ENCODE measurements at places on chromosomes 6 and 20. TPM values are rescaled to one million over a fixed set of nuclear protein-coding genes. Genes with fewer than 3 reads are reported as not detected.

- DNase-seq: no peak
Observed at GRCh38 chr6:24274441-24275083, 83.3 kb downstream of the DCDC2 start.

GRCh38 chr6:97401533-97401932, 118.5 kb upstream of the MMS22L start:
- DNase-seq: no peak

DNA sequence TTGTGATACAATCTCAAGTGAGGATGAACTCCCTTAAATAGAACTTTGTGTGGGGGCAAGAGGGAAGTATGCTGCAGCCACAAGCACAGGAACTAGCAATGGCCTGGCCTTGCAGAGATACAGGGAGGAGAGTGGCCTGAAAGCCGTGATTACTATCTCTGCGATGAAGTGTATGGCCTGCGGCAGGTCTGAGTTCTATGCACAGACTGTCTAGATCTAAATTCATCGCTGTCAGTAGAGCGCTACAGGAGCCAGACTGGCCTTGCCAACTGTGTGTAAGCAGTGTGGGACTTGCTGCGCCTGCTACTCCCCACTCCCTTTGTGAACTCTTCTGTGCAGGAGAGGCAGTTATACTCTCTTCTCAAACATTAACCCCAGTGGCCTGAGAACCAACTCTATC, 997.0 kb downstream of the GRIK2 start:
- no peak for DNase-seq

The TGM3 gene
- polyA plus RNA-seq: not detected

- DNase-seq: no peak
Observed at GRCh38 chr6:443621-444159, 52.1 kb downstream of the IRF4 start.

The ANKRD66 gene
- not detected for polyA plus RNA-seq

The RCAN2 gene
- 0.21 TPM for polyA plus RNA-seq

The SLC16A10 gene
- polyA plus RNA-seq: 7.7 TPM

The C6orf132 gene
- polyA plus RNA-seq: not detected

The GFOD1 gene
- polyA plus RNA-seq: not detected

The TNXB gene
- not detected for polyA plus RNA-seq

DNA sequence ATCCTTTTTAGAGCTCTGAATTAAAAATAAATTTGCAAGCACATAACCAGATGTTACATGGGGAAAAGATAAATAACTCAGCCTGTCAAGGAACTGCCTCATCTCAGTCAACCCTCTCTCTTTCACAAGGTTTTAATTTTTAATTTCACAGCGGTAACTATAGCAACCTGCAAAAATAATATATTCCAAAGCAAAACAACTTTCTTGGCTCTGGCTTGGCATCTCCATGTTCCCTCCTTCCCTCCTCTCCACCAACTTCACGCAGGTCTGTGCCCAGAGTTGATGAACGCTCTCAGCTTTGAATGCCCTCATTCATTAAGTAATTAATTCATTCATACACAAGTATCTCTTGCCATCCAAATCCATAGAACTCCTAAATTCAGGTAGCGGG, 32.5 kb upstream of the SIRPA start:
- no peak for DNase-seq

The METTL24 gene
- 0.69 TPM for polyA plus RNA-seq

GRCh38 chr20:9329355-9330101, 184.9 kb upstream of the LAMP5 start:
- DNase-seq: no peak

- DNase-seq: no peak
Observed at GRCh38 chr20:63457737-63458136, 14.7 kb downstream of the KCNQ2 start.

- no peak for DNase-seq
Observed at GRCh38 chr6:113258771-113259170, 598.4 kb upstream of the MARCKS start.

The RPS6KA2 gene
- 1.1 TPM for polyA plus RNA-seq

The DLK2 gene
- 1.2 TPM for polyA plus RNA-seq

GRCh38 chr20:7850775-7851490, 89.3 kb downstream of the HAO1 start:
- DNase-seq: no peak

The AKAP7 gene
- 19.0 TPM for polyA plus RNA-seq

GRCh38 chr6:123089226-123089625, 93.2 kb downstream of the CLVS2 start:
- DNase-seq: no peak

DNA sequence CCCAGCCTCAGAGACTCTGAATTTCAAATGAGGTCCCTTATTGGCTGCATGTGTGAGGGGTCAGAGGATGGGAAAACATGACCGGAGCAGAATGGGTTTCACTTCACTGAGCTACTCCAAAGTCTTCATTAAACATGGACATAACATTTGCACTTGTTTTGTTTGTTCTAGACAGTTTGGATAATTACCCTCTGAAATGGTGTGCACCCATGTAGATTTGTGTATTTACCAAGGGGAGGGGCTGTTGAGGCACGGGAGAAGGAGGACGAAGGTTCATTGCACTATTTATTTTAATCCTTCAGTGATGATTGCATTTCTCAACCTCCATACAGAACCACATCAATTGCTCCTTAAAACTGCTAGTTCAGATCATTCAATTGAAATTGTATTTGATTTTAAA, 364.2 kb downstream of the TFAP2B start:
- DNase-seq: no peak

The TMEM217 gene
- 0.31 TPM for polyA plus RNA-seq

DNA sequence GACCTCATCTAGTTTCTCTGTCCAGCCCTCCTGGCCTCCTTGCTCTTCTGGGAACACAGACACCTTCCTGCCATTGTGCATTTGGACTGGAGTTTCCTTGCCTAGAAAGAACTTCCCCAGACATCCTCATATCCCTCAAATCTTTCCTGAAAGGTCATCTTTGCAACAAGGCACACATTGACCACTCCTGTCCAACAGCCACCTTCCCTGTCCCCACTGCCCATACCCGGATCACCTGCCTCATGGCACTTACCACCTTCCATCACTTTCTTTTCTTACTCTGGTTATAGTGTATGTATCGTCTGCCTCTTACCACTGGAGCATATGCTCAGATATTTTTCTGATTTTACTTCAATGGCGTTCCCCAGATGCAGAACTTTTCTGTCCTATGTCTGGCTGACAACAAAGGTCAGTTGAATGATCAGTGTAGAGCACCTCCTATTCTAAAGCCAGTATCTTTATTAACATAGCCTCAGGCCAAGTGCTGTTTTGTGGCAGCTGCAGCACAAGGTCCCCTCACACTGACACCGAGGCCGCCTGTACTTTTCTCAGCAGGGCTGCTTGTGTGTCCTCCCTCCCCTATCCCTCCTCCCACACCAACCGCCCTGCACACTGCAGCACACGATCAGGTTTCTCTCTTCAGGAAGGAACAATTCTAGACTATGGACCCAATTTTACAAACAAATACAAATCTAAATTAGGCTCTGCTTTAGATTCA, 4.1 kb downstream of the HLA-C start:
- DNase-seq: no peak

The SNAI1 gene
- 0.17 TPM for polyA plus RNA-seq

The FAM209B gene
- polyA plus RNA-seq: 0.58 TPM

DNA sequence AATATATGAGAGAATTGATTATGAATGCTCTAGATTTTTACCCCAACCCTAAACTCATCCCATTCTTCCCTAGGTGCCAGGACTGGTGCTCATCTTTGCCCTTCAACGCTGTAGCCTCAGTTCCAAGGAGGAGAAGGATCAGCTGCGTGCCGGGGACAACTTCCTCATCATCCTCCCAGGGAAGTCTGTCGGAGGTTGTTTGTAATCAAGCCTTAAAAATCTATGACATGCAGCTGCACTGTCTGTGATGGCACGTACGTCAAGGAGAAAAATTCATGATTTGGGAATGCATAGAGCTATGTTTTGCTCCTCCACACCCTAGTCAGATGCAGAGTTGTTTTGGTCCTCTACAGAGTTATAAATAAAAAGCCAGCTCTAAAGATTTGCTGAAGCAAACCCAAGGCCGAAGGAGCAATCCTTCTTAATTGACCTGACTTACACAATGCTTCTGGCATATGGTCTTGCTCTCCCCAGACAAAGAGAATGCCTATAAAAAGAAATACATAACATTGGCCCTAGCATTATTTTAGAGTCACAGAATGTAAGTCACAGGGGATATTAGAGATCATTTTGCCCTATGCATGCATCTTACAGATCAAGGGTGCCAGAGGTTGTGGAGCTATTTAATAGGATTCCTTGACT, 244.2 kb downstream of the HIVEP2 start:
- DNase-seq: no peak

GRCh38 chr6:123417535-123417934, 219.2 kb downstream of the TRDN start:
- no peak for DNase-seq

The SYNCRIP gene
- polyA plus RNA-seq: 52.1 TPM

DNA sequence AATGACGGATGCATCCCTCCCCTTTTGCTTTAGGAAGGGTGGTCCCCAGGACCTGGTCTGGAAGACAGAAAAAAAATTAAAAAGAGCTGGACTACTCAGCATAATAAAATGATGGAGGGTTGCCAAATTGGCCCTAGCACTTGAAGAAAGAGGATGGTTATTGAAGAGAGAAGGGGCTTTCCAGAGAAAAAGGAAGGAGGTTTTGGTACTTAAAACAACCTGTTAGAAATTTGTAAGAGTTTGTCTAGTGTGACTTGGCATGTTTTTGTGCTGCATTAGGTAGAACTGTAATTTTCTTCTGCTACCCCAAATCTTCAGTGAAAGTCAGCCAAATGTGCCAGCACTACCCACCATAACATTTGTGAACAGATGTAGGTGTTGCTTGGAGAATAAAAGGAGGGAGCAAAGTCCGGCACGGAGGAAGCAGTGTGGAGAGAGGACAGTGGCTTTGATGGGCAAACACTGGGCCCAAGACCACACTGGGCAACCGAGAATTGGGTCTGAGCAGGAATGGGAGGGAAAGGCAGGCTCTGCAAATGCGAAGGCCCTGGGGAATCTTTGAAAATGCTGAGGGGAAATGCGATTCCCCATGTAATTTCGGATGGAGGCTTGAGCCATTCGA, 160.9 kb downstream of the QRSL1 start:
- DNase-seq: no peak

The SPTLC3 gene
- polyA plus RNA-seq: 0.41 TPM

DNA sequence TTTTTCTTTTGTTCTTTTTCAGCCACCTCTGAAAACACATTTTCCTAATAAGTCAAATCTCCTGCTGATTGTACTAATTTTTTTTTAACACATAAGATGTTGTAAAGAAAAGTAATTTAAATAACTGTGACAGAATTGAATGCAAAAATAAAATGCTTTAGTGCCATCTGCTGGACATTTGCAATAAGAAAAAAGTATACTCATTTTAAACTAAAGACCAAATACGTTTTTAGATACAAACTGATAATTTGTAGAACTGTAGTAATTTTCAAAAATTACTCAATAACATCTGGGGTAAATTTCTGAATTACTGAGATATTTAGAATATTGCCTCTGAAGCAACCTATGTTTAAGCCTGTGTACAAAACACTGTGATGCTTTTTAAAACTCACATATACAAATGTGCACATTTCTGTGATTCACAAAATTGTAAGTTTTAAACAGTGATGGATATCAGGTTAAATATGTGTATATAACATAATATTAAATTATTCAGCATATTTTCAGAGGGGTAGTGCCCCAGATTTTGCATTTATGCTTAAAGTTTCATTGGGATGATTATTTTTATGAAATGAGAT, 198.7 kb downstream of the RIMS1 start:
- DNase-seq: no peak

- DNase-seq: no peak
Observed at GRCh38 chr20:24949756-24950127, 673 bp downstream of the CST7 start.

DNA sequence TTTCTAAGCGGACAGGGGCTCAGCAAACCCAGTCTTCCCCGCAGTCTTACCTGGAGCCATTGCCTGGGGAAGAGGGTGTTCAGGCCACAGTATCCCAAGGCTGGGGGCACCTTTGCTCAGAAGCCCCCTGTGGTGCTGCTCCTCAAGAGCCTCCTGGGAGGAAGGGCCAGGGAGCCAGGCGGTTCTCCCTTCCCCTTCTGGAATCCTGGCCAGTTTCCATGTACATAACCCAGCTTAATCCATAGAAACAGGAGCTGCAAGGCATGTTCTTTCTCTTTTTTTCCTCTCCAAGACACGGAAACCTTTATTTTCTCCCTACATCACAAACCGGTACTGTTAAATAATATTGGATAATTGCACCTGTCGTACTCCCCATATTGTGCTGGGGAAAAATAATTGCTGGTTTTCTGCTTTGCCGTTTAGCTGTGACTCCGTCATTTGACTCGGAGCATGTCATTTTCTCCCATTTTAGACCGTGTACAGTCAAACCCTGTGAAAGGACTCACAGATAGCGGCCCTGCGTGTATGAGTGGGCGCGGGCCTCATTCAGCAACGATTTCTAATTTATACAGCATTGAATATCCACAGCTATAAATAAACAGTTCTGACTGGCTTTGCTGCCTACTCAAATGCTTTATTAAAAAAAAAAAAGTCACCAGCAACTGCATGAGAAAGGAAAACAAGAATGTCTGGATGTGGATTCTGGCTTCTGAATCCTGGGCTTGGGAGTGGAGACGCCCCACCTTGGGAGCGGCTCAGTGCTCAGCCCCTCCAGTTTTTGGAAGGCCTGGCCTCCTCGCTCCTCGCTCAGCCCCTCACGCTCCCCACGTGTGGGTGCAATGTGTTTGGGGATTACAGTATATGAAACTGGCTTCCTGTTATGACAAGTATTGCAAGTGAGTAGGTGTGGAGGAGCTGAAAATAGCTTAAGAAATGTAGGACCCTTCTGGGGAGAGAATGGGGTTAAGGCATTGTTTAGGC, 67.3 kb downstream of the ADTRP start:
- no peak for DNase-seq

- DNase-seq: no peak
Observed at GRCh38 chr20:531608-532007, 12.0 kb downstream of the CSNK2A1 start.

GRCh38 chr6:34249469-34250261, 859 bp upstream of the SMIM29 start:
- DNase-seq: no peak

The MLN gene
- not detected for polyA plus RNA-seq

- peak; percentile 50 for DNase-seq
Observed at GRCh38 chr20:297925-298775, 780 bp downstream of the ZCCHC3 start.

GRCh38 chr20:48769069-48769983, 58.5 kb downstream of the PREX1 start:
- peak; percentile 99 for DNase-seq

DNA sequence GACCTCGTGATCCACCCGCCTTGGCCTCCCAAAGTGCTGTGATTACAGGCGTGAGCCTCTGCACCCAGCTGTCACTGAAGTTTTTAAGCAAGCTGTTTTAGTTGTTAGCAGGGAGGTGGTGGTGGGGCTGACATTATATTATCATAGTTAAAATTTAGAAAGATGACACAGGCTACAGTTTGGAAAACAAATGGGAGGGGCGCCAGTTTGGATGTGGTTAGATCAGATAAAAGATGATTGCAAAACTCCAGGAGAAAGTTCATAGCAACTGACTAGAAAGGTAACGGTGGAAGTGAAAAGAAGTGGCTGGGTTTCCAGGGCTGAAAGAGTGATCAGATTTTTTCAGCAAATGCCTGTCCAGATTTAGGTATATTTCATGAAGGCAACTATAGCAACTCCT, 311.9 kb upstream of the CITED2 start:
- no peak for DNase-seq
